Spinal cord (tissue), 10 donors: ENCODE measurements at places on chromosomes 13 and 19. TPM values are rescaled to one million over a fixed set of nuclear protein-coding genes. Genes with fewer than 3 reads are reported as not detected.

DNA sequence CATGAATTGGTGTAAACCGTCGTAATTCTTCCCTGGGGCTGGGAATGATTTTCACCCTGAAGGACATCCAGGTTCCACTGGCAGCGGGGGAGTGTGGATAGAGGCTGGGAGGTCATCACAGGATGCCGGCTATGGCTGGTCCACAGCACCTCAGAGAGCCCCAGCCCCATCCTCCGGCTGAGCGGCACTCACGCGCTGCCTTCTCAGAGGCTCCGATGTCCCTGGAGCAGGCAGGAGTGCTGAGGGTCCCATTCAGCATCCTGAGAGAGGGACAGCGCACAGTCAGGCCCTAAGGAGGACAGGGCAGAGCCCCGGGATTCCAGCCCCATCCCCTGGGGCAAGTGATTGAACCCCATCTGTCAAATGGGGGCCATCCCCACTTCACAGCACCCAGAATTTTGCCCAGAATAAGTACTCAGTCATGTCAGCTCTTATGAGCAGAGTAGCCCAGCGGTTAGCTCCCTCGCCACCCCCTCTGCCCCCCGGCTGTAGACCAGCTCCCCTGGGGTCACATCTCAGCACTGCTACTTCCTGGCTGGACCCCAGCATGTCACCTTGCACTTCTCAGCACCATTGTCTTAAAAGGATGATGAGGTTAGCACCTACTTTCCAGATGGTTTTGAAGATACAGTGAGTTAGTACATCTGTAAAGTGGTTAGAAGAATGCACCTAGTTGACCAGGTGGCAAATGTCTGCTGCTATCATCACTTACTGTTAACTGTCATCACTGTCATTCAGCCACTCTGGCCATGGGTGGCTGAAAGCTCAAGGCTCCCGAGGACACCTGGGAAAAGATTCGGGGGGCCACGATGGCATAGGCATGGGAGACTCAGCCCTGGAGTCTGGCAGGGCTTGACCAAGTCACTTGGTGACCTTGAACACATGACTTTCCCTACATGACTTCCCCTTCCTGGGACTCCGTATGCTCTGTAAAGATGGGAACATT lies 11.9 kb downstream of the GRAMD1A start:
- H3K4me3 ChIP-seq: no peak overlapping the region
- no peaks in the 10 kb centered on the region for H3K27me3 ChIP-seq
- DNase-seq: no peak
- H3K27ac ChIP-seq: no peak overlapping the region

GRCh38 chr13:88014527-88014926 lies 343.4 kb downstream of the SLITRK5 start:
- no peak for DNase-seq
- H3K4me3 ChIP-seq: no peak overlapping the region
- H3K4me1 ChIP-seq: no peaks in the 10 kb centered on the region
- no peaks in the 10 kb centered on the region for H3K36me3 ChIP-seq

DNA sequence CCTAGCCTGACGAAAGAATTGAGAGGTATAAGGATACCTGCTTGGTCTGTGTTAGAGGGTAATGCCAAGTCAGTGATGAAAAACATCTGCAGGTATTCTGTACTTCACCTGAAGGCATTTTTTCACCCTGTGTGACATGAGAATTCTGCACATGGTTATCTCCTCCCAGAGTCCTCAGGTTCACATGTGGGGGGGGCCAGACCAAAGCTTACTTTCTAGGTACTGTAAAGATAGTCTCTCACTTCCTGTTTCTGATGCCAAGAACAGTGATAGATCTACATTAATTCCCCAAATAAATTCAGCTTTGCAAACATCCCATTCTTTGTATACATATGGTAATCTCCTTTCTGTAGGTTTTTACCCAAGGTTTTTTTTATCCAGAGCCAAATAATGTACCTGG lies 53.4 kb downstream of the GPC6 start:
- DNase-seq: no peak
- H3K36me3 ChIP-seq: no peaks in the 10 kb centered on the region
- H3K4me1 ChIP-seq: no peaks in the 10 kb centered on the region
- no peak overlapping the region for H3K4me3 ChIP-seq
- H3K27me3 ChIP-seq: no peaks in the 10 kb centered on the region

- no peaks in the 10 kb centered on the region for H3K27me3 ChIP-seq
- H3K27ac ChIP-seq: no peak overlapping the region
- H3K36me3 ChIP-seq: no peaks in the 10 kb centered on the region
- no peak overlapping the region for H3K4me3 ChIP-seq
Measured at GRCh38 chr13:101450749-101451130, 1.7 kb upstream of the ITGBL1 start.

- no peak overlapping the region for H3K27ac ChIP-seq
- peak overlapping the region; percentile 44 for H3K4me3 ChIP-seq
- no peaks in the 10 kb centered on the region for H3K27me3 ChIP-seq
- no peaks in the 10 kb centered on the region for H3K4me1 ChIP-seq
- no peaks in the 10 kb centered on the region for H3K36me3 ChIP-seq
Measured at GRCh38 chr19:22052644-22053013, 345 bp downstream of the ZNF257 start.

- H3K27me3 ChIP-seq: no peaks in the 10 kb centered on the region
- peaks cover 12% of the 10 kb centered on the region for H3K4me1 ChIP-seq
- H3K36me3 ChIP-seq: peaks cover 37% of the 10 kb centered on the region
- no peak overlapping the region for H3K4me3 ChIP-seq
- no peak overlapping the region for H3K27ac ChIP-seq
- DNase-seq: no peak
Measured at GRCh38 chr13:112809332-112810315, 119.8 kb downstream of the ATP11A start.

DNA sequence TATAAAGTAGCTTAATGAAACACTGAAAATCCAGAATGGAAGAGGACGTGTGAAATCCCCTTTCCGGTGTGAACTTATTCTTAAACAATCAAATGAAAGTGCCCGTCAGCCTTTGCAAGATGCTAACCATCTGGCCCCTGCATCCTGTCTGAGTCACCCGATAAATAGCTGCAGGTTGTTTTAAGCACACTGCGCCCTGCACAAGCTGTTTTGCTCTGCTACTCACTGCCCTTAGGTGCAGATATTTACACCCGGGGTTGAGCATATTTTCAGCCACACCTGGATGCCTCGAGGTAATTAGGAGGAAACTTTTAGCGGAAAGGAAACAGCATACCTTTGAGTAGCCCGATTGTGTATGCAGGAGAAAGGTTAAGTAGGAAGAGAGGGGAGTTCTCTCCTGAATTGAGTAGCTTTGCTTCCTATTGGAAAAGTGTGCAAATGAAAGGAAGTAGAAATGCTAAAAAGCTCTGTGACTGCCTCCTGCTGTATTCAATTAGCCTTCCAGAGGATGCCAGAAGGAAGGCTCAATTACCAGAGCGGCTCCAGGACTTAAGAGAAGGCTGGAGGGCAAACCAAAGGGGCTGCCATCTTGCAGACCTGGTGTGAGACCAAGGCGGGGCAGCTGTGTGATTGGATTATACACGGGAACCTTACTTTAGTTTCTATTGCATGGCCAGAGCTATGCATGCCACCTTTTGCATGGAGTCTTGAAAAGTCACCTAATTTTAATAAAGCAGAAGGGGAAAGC lies 42.5 kb downstream of the IRS2 start:
- no peaks in the 10 kb centered on the region for H3K36me3 ChIP-seq
- peaks cover 17% of the 10 kb centered on the region for H3K4me1 ChIP-seq
- no peak overlapping the region for H3K4me3 ChIP-seq
- H3K27ac ChIP-seq: no peak overlapping the region

GRCh38 chr13:24252136-24252535 lies 57.2 kb upstream of the C1QTNF9 start:
- peaks cover 6% of the 10 kb centered on the region for H3K4me1 ChIP-seq
- no peaks in the 10 kb centered on the region for H3K27me3 ChIP-seq
- no peak for DNase-seq
- H3K36me3 ChIP-seq: peaks cover 20% of the 10 kb centered on the region
- no peak overlapping the region for H3K4me3 ChIP-seq

- peaks cover 83% of the 10 kb centered on the region for H3K27me3 ChIP-seq
- DNase-seq: no peak
- peaks cover 6% of the 10 kb centered on the region for H3K4me1 ChIP-seq
- no peak overlapping the region for H3K4me3 ChIP-seq
- H3K36me3 ChIP-seq: no peaks in the 10 kb centered on the region
- H3K27ac ChIP-seq: no peak overlapping the region
Measured at GRCh38 chr19:41920882-41921576, 7.2 kb downstream of the ERFL start.

- H3K36me3 ChIP-seq: peaks cover 5% of the 10 kb centered on the region
- DNase-seq: no peak
- H3K4me3 ChIP-seq: no peak overlapping the region
Measured at GRCh38 chr19:31338069-31338776, 11.0 kb downstream of the TSHZ3 start.

DNA sequence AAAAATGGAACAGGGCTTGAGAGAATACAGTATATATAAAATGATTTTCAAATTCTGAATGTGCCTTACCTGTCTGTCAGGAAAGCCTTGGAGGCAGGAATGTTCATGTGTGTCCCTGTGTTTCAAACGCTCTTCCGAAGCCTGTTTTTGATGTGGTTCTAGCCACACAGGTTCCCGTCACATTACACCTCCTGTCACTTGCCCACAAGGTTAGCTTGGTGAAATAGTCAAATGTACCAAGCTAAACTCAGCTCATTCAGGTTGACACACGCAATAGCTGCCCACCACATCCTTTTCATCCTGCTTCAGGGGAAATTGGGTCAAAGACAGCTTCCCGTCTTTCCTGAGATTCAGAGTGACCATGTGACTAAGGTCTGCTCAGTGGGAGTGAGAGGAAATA lies 574.0 kb downstream of the EFNB2 start:
- H3K4me3 ChIP-seq: no peak overlapping the region
- H3K4me1 ChIP-seq: no peaks in the 10 kb centered on the region
- H3K36me3 ChIP-seq: no peaks in the 10 kb centered on the region
- H3K27ac ChIP-seq: no peak overlapping the region
- no peak for DNase-seq

DNA sequence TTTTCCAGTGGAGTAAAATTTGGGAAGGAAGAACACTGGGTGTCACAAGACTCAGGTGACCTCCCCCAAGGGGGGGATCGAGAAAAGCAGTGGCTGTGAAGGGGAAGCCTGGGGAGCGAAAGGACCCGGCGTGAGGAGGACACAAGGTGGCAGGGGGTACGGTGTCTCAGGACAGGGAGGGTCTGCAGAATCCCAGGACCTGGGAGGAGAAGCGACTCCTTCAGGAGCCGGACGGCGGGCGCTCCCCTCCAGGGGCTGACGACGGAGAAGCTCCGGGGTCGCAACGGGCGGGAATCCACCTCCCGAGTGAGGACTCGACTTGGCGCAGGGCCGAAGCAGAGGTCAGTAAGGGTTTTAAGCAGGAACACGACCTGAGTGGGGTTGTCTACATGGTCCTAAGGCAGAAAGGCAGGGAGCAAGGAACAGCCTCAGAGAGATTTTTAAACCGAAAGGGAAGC lies 529 bp downstream of the ZNF836 start:
- peak overlapping the region; percentile 84 for H3K4me3 ChIP-seq
- no peak for DNase-seq
- H3K27me3 ChIP-seq: no peaks in the 10 kb centered on the region
- peak overlapping the region; percentile 74 for H3K27ac ChIP-seq
- H3K4me1 ChIP-seq: peaks cover 8% of the 10 kb centered on the region
- H3K36me3 ChIP-seq: peaks cover 18% of the 10 kb centered on the region

- no peak for DNase-seq
- no peaks in the 10 kb centered on the region for H3K4me1 ChIP-seq
- no peak overlapping the region for H3K27ac ChIP-seq
- H3K4me3 ChIP-seq: no peak overlapping the region
- no peaks in the 10 kb centered on the region for H3K36me3 ChIP-seq
- H3K27me3 ChIP-seq: no peaks in the 10 kb centered on the region
Measured at GRCh38 chr13:94557684-94558235, 38.2 kb downstream of the TGDS start.

- peaks cover 12% of the 10 kb centered on the region for H3K27me3 ChIP-seq
- no peaks in the 10 kb centered on the region for H3K4me1 ChIP-seq
- no peak overlapping the region for H3K27ac ChIP-seq
- DNase-seq: no peak
Measured at GRCh38 chr19:15926484-15926883, 7.8 kb downstream of the CYP4F11 start.

RNF17 gene
- total RNA-seq: 0.10 TPM

MCF2L gene
- total RNA-seq: 46.3 TPM

ZNF418 gene
- 27.4 TPM for total RNA-seq

NRTN gene
- total RNA-seq: 0.99 TPM

C19orf73 gene
- total RNA-seq: 0.40 TPM

ZNF229 gene
- 12.9 TPM for total RNA-seq

OR2Z1 gene
- total RNA-seq: not detected
